ENCODE measurements at places on chromosomes 4 and X.
A peak's percentile ranks its signal among the peaks of the same experiment; 100 is the strongest.

GRCh38 chr4:114423582-114423981 is 175.0 kb upstream of the UGT8 start:
- no peak for DNase-seq

GRCh38 chr4:163587867-163588266 is 93.4 kb downstream of the TMA16 start:
- no peak for DNase-seq

DNA sequence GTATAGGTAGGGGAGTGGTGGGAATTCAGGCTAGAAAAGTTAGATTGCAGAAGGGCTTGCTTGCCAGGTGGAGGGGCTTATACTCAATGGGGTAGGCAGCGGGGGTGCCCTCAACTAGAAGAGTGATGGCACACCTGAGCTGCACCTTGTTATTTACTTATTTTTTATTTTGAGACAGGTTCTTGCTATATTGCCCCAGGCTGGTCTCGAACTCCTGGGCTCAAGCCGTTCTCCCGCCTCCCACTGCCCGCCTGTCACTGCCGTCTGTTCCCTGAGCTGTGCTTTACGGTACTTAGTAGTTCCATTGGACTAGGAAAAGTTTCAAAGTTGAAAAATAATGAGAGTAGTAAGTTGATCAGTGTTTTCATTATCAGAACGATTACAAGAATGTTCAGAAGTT is 2.0 kb downstream of the ZFX start:
- no peak for DNase-seq

GRCh38 chr4:123555807-123556273 is 159.2 kb downstream of the SPRY1 start:
- DNase-seq, result no peak

- DNase-seq, result no peak
Measured at GRCh38 chr4:86840858-86841257, 8.3 kb downstream of the SLC10A6 start.

DNA sequence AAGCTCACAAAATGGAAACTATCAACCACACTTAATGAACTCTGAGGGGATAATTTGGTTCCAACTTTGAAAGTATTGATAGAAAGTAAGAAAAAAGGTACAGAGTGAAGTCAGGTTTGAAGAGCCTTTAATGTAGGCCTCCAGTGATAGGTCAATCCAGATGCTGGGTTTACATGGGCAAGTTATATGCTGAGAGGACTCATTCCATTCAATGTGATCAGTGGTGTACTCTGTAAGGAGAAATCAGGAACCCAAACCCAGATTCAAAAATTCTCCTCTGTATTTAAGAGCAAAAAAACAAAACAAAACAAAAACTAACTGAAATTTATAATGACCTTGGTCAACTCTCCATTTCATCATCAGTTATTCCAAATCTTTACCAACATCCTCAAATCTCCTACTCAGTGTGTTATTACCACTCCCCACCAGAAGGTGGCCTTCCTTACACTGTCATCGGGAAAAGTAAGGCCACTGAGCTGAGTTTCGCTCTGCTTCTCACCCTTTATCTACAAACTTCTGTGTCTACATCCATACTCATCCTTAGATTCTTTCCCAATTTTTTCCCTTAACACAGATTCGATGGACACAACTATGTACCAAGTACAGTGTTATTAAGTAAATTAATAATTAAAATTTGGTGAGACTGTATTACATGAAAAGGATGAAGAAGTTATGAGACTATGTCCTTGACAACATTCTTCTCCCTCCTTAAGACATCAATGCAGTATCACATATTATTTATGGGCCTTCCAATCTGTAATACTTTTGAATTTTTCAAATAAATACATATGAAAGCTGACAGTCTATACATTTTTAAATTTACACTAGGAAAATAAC is 88.3 kb downstream of the ZAR1 start:
- DNase-seq, result peak; percentile 23

GRCh38 chr4:138959097-138959815 is 56.3 kb upstream of the NOCT start:
- DNase-seq, result no peak

GRCh38 chrX:117973110-117973807 is 143.4 kb downstream of the KLHL13 start:
- DNase-seq, result no peak

GRCh38 chr4:38857354-38858096 is 908 bp upstream of the TLR6 start:
- no peak for DNase-seq

- no peak for DNase-seq
Measured at GRCh38 chr4:7557456-7557855, 122.7 kb upstream of the PSAPL1 start.

GRCh38 chr4:42357325-42357724 is 40.0 kb upstream of the SHISA3 start:
- DNase-seq, result no peak

GRCh38 chrX:3191796-3192195 is 150.5 kb downstream of the ARSF start:
- DNase-seq, result no peak

- DNase-seq, result no peak
Measured at GRCh38 chr4:25401066-25401465, 24.0 kb downstream of the ANAPC4 start.

- no peak for DNase-seq
Measured at GRCh38 chrX:40237731-40238178, 140.0 kb upstream of the BCOR start.

Measured in stimulated activated CD4-positive, alpha-beta T cell treated with anti-CD3 and anti-CD28 coated beads, Interleukin-12 subunit alpha, Interleukin-12 subunit beta, amount 100 ng/mL, for 4 hours (primary cell).